ENCODE measurements at places on chromosomes 5 and 9.

DNA sequence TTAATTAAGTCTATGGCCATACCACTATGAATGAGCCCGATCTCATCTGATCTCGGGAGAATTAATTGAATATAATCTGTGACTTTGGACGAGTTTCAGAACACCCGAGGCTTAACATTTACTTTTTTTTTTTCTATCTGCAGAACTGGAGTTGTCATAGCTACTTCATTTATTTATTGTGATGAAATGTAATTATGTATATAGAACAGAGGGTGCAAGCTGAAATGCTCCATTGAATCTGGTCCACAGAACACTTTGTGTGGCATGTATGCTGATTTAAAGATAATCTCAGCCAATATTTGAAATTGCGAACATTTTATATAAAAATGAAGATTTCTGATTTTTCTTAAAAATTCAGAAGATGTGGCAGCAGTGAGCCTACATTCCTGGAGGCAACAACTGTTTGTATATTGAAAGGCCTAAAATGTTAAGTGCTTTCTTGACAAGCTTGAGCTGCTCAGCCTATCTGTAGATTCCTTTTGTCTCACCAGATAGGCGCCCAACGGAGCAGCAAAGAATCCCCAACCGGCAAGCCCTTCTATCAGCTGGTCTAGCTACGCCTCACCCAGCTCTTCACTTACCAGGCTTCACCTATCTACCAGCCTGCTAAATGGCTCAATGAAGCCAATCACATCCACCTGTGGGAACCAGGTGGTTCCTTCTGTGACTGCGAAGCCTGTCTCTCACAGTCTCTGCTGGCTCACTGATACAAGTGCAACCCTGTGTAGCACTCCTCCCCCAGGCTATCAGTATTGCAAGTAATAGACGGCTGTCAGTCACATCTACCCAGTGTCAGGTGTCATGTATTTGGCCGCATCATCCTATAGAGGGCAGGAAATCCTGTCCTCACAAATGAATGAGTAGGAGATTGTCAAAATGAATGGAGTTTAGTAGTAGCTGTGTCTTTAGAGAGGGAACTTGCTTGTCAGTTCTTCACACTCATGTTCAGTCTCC is 170.6 kb upstream of the MRPS30 start:
- no peak for DNase-seq

GRCh38 chr9:114026335-114026734 is 51.8 kb downstream of the AMBP start:
- no peak for DNase-seq

- DNase-seq = peak; percentile 79
These were observed 98.9 kb upstream of the CPEB4 start for GRCh38 chr5:173789031-173789920.

GRCh38 chr9:125920402-125920801 is 173.2 kb downstream of the PBX3 start:
- no peak for DNase-seq

- DNase-seq = no peak
These were observed 172.3 kb downstream of the TENT4A start for GRCh38 chr5:6885581-6885980.
